ENCODE measurements at places on chromosomes 2 and 18.

DNA sequence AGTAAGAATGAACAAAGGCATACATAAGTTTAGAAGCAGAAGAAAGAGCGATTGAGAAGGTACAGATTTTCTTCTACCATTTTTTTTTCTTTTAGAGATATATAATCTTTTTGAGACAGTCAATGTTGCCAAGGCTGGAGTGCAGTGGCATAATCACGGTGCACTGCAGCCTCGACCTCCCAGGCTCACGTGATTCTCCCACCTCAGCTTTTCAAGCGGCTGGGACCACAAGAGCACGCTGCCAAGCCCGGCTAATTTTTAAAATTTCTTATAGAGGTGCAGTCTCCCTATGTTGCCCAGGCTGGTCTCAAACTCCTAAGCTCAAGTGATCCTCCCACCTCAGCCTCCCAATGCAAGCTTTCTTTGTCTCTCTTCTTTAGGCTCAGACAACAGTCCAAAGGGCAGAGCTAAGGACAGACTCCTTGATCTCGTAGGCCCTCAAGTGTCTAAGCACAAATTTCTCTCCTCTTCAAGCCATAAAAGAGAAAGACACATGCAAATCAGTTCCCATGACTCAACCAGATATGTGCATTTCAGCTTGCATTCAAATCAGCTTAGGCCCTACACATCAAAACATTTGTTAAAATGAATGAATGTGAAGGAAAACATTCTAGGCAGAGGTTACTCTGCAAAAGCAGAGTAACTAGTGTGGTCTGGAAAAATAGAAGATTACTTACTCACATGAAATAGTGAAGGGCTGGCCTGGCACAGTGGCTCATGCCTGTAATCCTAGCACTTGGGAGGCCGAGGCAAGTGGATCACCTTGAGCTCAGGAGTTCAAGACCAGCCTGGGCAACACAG is 18.0 kb downstream of the ITSN2 start:
- DNase-seq: no peak

DNA sequence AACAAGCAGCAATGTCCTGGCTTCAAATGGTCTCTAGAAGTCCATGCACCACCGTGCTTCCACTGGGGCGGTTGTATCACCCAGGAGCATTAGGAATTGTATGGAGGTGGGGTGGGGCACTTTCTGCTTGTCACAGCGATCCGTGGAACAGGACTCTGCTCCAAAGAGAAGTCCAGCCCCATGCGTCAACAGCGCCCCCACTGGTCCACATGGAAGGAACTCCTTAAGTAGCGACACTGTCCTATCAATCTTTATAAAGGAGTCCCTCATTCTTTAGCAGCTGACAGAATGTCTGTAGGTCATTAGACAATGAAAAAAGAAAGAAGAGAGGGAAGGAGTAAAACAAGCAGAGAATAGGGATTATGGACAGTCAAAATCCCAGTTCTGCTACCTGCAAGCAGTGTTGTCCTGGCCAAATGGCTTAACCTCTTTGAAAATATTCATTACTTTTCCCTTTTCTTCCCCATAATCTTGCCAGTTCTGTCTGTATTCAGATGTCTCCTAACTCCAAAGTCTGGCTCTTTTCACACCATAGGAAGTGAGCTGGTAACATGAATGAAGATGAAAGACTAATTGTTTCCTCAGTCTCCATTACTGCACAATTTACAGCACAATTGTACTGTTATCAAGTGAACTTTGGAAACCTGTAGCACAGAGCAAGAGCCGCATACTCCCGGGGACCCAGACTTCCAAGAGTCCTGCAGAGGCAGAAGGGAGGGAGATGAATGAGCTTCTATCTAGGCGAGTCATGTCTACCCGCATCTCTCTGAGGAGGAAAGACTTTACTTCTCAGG is 9.9 kb downstream of the NFE2L2 start:
- DNase-seq: peak; percentile 58

- no peak for DNase-seq
Observed at GRCh38 chr18:210733-211132, 52.4 kb downstream of the USP14 start.

DNA sequence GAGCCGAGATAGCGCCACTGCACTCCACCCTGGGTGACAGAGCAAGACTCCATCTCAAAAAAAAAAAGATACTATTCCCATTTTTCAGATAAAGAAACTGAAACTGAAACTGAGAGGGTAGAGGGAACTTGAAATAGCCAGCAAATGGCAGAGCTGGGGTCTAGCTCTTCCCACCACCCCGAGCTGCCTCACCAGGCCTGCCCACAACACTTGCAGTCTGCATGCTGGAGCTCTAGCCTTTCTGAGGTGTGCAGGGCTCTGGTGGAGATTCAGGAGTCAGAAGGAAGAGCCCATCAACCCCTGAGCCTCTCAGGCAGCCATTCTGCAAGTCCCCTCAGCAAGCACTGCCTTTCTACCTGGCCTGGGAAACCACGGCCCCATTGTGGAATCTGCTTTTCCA is 14.3 kb downstream of the EDAR start:
- no peak for DNase-seq

- DNase-seq: peak; percentile 44
Observed at GRCh38 chr2:29314816-29315571, 199.8 kb downstream of the CLIP4 start.
